Testis (tissue), 5 donors: ENCODE measurements at places on chromosomes 16 and 17. TPM values are rescaled to one million over a fixed set of nuclear protein-coding genes. Genes with fewer than 3 reads are reported as not detected.
A peak's percentile ranks its signal among the peaks of the same experiment; 100 is the strongest.

Gene KRTAP3-1
- total RNA-seq = not detected

Gene EPOP
- total RNA-seq = 19.4 TPM

Gene PMP22
- 49.2 TPM for total RNA-seq

Gene MEIOB
- total RNA-seq = 34.6 TPM

Gene SCARF1
- total RNA-seq = 9.3 TPM

Gene TAC4
- not detected for total RNA-seq

Gene MAF
- 84.6 TPM for total RNA-seq

Gene HOXB2
- total RNA-seq = 1.8 TPM

Gene ZNF385C
- total RNA-seq = 26.6 TPM

DNA sequence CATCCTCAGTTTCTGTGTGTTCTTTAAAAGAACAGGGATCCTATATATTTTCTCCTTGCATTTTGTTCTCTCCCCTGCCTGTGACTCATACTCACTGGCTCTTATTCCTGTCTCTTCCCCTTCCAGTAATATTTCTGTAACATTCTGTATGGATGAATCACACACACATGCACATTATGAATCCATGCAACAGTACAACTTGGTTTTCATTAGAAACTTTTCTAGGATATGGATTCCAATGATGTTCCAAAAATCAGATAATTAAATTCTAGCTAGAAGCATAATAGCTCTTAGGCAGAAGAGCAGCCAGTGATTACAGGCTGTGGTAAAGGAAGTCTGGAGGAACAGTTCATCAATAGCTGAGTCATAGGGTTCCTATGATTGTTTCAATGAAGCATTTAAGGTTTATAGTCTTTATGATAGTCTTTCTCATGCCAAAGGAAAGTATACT, 119.6 kb upstream of the PMFBP1 start:
- DNase-seq = no peak

GRCh38 chr17:50688245-50688644, 19.5 kb downstream of the ANKRD40 start:
- DNase-seq = no peak

DNA sequence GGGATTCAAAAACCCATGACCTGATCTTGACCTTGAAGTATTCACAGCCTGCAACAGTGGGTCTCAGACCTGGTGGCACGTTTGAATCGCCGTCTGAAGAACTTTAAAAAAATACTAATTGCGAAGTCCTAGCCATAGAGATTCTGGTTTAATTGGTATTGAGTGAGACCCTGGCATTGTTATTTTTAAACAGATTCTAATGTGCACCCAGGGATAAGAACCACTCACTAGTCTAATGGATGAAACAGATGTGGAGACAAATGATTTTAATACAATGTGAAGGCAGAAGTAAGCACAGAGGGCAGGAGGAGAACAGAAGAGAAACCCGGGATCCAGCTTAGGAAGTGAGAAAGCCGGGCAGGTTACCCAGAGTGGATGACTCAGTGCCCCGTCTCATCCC, 21.2 kb downstream of the TMEM98 start:
- no peak for DNase-seq

DNA sequence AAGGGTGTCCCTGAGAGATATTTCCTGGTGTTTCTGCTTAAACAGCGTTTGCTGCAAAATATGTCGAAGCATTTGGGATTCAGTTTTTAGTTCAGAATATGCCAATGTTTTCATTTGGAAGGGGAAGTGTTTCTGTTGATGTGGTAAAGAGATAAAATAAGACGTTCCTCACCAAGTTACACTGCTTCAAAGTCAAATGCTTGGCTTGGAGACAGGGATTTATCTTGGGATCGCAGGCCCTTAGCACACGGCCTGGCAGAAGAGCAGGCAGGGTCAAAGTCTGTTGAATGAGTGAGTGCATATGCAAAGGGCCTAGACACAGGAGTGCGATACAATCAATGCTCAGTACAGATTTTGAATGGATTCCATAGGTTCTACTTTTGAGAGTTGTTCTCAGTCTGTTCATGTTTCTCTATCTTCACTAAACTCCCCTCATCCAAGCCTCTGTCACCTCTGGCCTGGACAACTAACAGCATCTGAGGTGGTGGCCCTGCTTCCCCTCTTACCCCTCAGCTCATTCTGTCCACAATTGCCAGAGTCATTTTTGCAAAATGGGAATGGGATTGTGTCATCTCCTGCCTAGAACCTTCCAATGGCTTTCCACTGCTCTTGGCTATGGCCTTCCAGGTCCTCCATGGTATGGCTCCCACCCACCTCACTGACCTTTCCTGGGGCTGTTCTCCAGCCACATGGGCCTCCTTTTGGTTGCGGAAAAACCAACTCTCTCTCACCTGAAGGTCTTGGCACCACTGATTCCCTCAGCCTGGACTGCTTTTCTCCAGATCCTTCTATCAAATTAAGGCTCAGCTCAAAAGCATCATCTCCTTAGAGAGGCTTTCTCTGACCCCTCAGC, 3.2 kb downstream of the DEXI start:
- no peak for DNase-seq

- DNase-seq = no peak
Measured at GRCh38 chr17:56173958-56174835, 20.9 kb downstream of the ANKFN1 start.

GRCh38 chr16:49459953-49460735, 86.5 kb downstream of the C16orf78 start:
- DNase-seq = no peak

DNA sequence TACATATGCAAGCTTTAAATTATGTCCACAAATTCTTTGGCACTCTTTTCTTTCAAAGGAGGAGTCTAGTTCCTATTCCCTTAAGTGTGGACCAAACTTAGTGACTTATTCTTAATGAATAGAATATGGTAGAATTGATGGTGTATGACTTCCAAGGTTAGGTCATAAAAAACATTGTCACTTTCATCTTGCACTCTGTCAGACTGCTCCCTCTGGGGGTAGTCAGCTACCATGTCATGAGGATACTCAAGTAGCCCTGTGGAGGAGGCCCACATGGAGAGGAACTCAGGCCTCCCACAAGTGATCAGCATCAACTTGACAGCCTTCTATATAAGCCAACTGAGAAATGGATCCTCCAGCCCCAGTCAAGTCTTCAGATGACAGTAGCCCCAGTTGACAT, 58.0 kb upstream of the SCNN1B start:
- no peak for DNase-seq

DNA sequence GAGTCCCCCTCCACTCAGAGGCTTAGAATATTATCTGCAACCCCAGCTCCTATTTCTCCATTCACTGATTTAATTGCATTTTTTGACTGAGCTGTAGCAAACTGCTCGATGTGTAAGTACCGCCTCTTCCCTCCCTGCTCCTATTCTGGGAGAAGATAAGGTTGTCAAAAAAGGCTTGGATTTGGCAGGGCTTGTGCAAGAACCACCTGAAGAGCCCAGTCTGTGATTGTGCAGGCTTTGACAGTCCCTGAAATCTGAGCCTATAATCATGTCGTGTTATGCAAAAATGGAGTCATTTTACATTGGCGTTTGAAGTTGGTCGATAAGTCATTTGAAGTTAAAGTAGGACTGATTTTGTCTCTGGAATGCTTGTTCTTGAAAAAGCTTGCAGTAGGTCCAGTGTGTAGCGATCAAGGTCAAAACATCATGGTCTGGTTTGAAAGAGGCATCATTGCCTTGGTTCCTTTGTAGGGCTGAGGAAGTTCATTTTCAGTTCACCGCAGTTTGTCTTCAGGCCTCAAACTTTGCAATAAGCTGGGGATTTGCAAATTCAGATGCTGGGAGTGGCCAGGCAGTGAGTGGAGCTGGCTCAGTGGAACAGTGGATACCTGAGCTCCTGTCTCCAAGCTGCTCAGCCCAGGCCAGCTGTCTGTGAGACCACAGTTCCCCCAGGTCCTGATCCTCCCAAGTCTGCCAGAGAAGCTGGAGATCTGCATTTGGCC, 68.8 kb downstream of the KATNIP start:
- DNase-seq = no peak

- DNase-seq = no peak
Measured at GRCh38 chr16:78972986-78973385, 627.6 kb downstream of the MAF start.

- DNase-seq = no peak
Measured at GRCh38 chr17:7515911-7516610, 31.9 kb downstream of the POLR2A start.

GRCh38 chr16:84660973-84661372, 12.7 kb downstream of the KLHL36 start:
- no peak for DNase-seq

- no peak for DNase-seq
Measured at GRCh38 chr17:35807371-35808144, 1.7 kb upstream of the TAF15 start.

GRCh38 chr16:77336637-77337036, 98.2 kb downstream of the ADAMTS18 start:
- no peak for DNase-seq

DNA sequence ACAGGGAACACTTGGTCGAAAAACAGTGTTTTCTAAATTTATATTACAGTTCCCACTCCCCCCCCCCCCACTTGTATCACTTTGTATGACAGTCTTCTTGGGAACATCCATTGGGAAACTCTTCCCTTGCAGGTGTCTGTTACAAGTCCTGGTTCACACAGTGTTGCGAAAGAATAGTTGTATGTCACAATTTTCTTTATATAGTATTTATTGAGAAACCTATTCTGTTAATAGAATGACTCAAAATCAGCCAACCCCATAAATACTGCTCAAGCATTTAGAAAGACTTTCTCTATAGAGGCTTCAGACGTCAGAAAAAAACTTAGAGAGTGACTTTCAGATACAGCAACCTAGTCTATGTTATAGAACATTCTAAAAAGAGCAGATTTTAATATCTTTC, 414.4 kb downstream of the WWOX start:
- no peak for DNase-seq

DNA sequence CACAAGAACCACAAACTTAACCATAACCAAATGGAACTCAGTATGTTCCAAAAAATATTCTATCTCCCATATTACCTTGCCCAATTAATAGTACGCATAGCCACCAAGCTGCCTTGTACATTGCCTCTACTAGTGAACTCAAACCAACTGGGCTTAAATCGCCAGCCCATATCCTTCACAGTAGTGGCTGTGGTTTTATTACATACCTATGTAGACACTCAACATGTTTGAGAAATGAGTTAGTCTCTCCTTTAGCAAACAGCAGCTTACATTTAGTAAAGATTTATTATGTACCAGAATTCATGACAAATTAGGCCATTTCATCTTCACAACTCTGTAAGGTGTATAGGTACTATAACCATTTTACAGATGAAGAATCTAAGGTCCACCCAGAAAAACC, 41.4 kb downstream of the GRB2 start:
- DNase-seq = no peak

- no peak for DNase-seq
Measured at GRCh38 chr16:80903616-80904015, 99.2 kb upstream of the CDYL2 start.

- DNase-seq = no peak
Measured at GRCh38 chr16:68406458-68407152, 41.7 kb downstream of the SMPD3 start.

DNA sequence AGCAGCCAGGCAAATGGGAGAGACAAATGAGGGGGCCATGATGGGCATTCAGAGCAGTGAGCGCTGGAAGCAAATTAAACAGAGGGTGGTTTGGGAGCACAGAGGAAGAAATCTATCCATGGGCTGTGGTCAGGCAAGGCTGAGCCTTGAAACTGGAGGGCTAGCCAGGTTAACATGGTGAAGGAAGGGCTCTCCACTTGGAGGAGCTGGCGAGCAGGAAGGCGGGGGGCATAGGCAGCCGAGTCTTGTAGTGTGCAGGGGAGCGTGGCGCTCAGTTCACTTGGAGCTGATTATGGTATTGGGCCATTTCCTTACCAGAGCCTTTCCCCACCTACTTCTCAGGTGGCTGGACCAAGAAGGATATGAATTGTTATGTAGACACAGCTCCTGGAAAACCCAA, 189.7 kb downstream of the SNX29 start:
- DNase-seq = no peak

DNA sequence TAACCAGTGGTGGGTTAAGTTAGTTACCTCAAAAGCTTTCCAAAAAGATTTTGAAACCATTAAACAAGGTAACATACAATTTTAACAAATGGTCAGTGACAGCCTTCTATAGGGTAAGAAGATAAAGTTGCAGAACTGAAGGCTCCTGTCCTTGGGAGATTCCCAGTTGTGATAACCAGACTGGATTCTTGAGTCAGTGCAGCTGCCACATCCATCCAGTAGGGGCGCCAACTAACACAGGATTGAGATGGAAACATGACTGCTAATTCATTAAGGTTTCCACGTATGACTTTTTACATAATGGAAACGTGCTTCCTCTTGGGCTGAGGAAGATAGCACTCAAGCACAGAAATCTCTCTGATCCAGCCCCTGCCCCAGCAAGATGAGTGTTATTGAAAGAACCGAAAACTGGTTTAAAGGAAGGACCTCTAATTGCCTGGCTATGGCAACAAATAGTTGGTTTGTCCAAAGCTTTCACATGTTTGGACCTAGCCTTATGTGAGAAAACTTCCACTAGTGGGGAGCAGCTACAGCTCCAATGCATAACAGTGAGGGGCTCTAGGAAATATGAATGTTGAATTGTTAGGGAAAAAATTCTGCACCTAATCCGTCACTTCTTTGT, 269.8 kb upstream of the MYOCD start:
- DNase-seq = peak; percentile 53

- DNase-seq = peak; percentile 41
Measured at GRCh38 chr17:48011405-48012150, 26.0 kb downstream of the COPZ2 start.

- peak; percentile 42 for DNase-seq
Measured at GRCh38 chr16:68074850-68075555, 10.2 kb upstream of the NFATC3 start.

DNA sequence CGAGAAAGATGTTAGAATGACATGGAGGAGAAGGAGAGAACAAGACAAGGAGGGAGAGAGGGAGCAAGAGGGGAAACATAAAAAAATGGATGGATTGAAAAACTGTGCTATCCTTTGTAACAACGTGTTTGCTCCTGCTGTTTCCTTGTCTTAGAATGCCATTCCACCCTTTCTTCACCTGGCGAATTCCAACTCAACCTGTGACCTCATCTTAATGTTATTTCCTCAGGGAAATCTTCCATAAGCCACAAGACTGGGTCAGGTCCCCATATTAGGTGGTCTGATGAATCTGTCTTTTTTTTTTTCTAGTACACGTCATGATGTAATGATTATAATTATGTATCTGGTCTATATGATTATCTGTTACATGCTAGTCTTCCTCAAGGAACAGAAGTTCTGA, 195.0 kb upstream of the MAF start:
- no peak for DNase-seq

DNA sequence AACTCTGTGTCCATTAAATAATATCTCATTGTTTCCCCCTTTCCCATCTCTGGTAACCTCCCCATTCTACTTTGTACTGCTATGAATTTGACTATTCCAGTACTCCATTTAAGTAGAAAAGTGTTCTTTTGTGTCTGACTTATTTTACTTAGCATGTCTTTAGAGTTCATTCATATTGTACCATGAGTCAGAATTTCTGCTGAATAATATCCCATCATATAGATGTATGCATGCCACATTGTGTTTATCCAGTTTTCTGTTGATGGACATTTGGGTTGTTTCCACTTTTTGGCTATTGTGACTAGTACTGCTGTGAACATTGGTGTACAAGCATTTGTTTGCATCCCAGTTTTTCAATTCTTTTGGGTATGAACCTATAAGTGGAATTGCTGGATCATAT, 6.0 kb downstream of the PPM1D start:
- DNase-seq = no peak
